Activated naive CD4-positive, alpha-beta T cell treated with anti-CD3 and anti-CD28 coated beads, Interleukin-2, amount 10 ng/mL, durations not matched to agents 7 days and 5 days (primary cell): ENCODE measurements at places on chromosomes 13 and 19.

GRCh38 chr13:71685072-71685471 lies 181.9 kb downstream of the DACH1 start:
- H3K4me1 ChIP-seq, result no peaks in the 10 kb centered on the region
- H3K4me3 ChIP-seq, result no peak overlapping the region

DNA sequence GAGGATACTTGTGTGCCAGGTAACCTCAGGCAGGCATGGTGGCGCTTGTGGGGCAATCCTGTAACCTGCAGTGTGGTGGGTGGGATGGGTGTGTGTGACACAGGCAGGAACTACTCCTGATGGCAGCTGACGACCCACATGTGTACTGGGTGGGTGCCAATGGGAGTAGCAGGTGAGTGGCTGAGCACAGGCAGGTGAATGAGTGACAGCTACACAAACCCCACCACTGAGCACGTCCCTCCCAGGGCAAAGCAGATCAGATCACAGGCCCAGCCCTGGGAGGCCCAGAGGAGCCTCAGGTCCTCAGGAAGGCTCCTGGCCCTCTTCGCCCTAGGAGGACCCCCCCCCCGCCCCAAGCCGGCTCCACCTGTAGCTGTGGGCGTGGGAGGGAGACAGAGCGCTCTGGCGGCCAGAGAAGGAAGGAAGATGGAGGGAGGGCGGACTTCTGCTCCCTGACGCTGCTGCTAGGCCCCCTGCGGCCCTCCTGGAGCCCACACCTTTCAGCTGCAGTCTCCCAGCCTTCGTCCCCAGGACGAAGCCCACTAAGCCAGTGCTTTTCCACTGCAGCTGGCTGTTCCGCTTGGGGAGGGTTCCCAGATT lies 1.3 kb upstream of the ZNF181 start:
- H3K4me3 ChIP-seq, result peak overlapping the region; percentile 58
- peaks cover 26% of the 10 kb centered on the region for H3K36me3 ChIP-seq
- peak overlapping the region; percentile 33 for H3K27ac ChIP-seq
- no peak for DNase-seq
- peaks cover 26% of the 10 kb centered on the region for H3K4me1 ChIP-seq

DNA sequence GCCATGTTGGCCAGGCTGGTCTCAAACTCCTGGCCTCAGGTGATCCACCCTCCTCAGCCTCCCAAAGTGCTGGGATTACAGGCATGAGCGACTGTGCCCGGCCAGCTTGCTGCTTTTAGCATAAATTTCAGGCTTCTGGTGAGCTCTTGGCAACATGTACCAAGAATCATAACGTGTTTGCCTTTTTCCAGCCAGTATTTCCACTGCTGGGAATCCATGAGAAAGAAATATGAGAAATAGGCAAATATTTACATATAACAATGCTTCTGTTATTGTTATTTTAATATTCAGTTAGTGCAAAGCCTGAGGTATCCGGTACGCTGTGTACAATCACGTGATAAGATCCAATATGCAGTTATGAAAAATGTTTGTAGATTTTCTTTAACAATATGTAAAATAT lies 29.2 kb upstream of the CERS4 start:
- no peak overlapping the region for H3K27ac ChIP-seq
- DNase-seq, result no peak
- H3K36me3 ChIP-seq, result no peaks in the 10 kb centered on the region
- H3K27me3 ChIP-seq, result peaks cover 5% of the 10 kb centered on the region
- peaks cover 18% of the 10 kb centered on the region for H3K4me1 ChIP-seq
- no peak overlapping the region for H3K4me3 ChIP-seq

GRCh38 chr13:43687038-43687437 lies 99.7 kb downstream of the ENOX1 start:
- peaks cover 3% of the 10 kb centered on the region for H3K27me3 ChIP-seq
- H3K27ac ChIP-seq, result no peak overlapping the region
- H3K4me1 ChIP-seq, result no peaks in the 10 kb centered on the region
- DNase-seq, result no peak

GRCh38 chr13:59879281-59879680 lies 284.4 kb downstream of the DIAPH3 start:
- H3K4me3 ChIP-seq, result no peak overlapping the region
- no peak overlapping the region for H3K27ac ChIP-seq
- peaks cover 10% of the 10 kb centered on the region for H3K36me3 ChIP-seq

GRCh38 chr19:37885392-37885791 lies 21.0 kb downstream of the WDR87 start:
- no peak for DNase-seq
- H3K27ac ChIP-seq, result no peak overlapping the region
- H3K36me3 ChIP-seq, result no peaks in the 10 kb centered on the region
- no peaks in the 10 kb centered on the region for H3K4me1 ChIP-seq
- no peaks in the 10 kb centered on the region for H3K27me3 ChIP-seq

- H3K36me3 ChIP-seq, result peaks cover 47% of the 10 kb centered on the region
- DNase-seq, result no peak
- no peaks in the 10 kb centered on the region for H3K27me3 ChIP-seq
- no peak overlapping the region for H3K4me3 ChIP-seq
- peaks cover 20% of the 10 kb centered on the region for H3K4me1 ChIP-seq
- H3K27ac ChIP-seq, result no peak overlapping the region
Measured at GRCh38 chr13:45352031-45352430, 11.0 kb upstream of the TPT1 start.

DNA sequence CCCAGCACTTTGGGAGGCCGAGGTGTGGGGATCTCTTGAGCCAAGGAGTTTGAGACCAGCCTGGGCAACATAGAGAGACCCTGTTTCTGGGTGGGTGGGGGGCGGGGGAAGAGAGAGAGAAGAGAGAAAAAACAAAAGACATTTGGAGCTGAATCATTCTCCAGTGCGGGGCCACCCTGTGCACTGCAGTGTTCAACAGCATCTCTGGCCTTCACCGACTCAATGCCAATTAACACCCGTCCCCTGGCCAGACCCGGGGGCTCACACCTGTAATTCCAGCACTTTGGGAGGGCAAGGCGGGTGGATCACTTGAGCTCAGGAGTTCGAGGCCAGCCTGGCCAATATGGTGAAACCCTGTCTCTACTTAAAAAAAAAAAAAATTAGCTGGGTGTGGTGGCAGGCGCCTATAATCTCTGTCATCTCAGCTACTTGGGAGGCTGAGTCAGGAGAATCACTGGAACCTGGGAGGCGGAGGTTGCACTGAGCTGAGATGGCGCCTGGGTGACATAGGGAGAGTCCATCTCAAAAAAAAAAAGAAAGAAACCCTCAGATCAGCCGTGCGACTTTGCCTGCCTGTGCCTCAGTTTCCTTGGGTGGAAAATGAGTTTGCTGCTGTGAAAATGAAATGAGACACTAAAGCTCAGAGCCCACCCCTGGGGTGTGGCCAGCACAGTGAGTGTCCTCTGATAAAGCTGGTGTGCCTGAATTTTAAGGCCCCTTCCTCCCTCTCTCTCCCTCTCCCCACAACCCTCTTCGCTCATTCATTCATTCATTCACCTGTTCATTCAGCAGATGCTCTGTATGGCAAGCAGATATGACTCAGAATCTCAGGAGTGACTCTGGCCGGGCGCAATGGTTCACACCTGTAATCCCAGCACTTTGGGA lies 6.4 kb downstream of the KLF2 start:
- peak overlapping the region; percentile 100 for H3K27ac ChIP-seq
- DNase-seq, result peak; percentile 59
- H3K36me3 ChIP-seq, result peaks cover 43% of the 10 kb centered on the region
- H3K27me3 ChIP-seq, result peaks cover 37% of the 10 kb centered on the region

- peaks cover 14% of the 10 kb centered on the region for H3K4me1 ChIP-seq
- no peaks in the 10 kb centered on the region for H3K27me3 ChIP-seq
- no peak overlapping the region for H3K27ac ChIP-seq
Measured at GRCh38 chr13:113650275-113650674, 7.7 kb downstream of the ATP4B start.

DNA sequence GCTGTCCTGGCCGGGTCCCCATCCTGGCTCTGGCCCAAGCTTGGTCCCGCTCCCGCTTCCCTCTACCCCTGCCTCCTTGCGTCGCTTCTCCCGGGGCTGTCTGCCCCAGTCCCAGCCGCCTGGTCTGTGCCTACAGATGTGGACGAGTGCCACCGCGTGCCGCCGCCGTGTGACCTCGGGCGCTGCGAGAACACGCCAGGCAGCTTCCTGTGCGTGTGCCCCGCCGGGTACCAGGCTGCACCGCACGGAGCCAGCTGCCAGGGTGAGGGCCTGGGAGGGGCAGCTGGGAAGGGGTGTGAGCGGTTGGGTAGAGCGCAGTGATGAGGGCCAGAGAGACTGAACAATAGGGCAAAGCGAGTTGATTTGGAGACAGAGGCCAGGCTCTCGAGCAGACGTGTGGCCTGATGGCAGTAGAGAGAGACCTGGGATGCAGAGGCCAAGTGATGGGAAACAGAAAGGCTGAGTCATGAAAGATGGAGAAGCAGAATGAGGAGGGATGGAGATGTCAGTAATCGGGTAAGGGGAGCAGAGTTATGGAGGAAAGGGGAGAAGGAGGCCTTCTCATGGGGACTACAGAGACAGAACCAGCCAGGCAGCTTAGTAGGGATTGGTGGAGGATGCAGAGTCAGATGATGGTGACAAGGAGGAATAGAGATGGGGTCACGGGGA lies 9.4 kb downstream of the LTBP4 start:
- H3K27ac ChIP-seq, result peak overlapping the region; percentile 87
- no peaks in the 10 kb centered on the region for H3K27me3 ChIP-seq
- peaks cover 10% of the 10 kb centered on the region for H3K36me3 ChIP-seq
- peak overlapping the region; percentile 75 for H3K4me3 ChIP-seq

GRCh38 chr19:45781214-45782161 lies 802 bp downstream of the DMPK start:
- H3K4me3 ChIP-seq, result no peak overlapping the region
- H3K4me1 ChIP-seq, result peaks cover 20% of the 10 kb centered on the region
- no peak overlapping the region for H3K27ac ChIP-seq
- peaks cover 7% of the 10 kb centered on the region for H3K36me3 ChIP-seq
- DNase-seq, result no peak

DNA sequence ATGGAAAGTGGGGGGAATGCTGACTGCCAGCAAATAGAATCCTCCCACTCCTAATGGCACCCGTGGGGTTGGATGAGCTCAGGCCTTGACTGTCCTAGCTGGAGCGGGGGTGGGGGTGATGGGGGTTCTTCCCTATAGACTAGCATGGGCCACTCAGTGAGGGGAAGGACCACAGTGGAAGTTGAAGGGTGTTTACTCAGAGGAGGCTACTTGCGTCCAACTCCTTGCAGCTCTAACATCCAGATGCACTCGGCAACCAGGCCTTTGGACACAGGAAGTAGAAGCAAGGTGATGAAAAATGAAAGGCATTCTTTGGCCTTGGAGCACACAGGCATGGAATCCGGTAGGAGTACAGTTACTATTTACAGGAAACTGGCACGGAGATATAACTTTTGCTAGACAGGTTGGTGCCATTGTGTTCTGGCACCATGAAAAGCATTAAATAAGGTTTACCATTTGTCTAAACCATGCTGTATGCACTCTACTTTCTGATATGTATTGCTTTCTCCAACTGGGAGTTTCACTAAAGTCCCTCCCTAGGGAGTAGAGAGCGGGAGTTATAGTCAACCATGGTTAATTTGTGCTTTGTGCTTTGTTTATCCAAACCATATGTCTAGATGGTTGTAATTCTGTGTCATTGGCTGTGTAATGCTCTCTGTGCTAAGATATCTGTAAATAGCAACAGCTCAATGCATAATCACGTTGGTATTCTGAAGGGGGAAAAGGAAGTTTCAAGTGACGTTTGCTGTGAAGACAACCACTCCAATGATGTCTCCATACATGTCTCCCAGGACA lies 125.3 kb downstream of the TSHZ3 start:
- H3K36me3 ChIP-seq, result peaks cover 7% of the 10 kb centered on the region
- no peak for DNase-seq
- H3K4me3 ChIP-seq, result no peak overlapping the region
- peaks cover 12% of the 10 kb centered on the region for H3K27me3 ChIP-seq
- peaks cover 22% of the 10 kb centered on the region for H3K4me1 ChIP-seq

DNA sequence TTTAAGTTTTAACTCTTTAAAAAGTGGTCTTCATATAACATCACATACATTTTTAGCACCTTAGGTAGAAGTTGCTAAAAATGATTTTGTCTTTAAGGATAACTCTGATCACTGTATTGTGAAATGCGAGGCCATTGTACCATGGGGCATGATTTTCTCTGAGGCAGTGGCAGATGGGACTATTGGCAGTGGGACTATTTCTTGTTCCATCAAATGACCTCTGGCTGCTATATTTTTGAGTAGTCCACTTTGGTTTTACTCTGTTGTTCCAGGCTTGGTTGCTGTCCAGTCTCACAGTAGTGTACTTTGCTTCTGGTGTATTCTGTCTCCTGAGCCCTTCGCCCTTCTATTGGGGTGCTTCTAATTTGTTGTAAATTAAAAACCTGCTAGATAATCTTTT lies 156.5 kb downstream of the ATP8A2 start:
- H3K4me3 ChIP-seq, result no peak overlapping the region
- no peaks in the 10 kb centered on the region for H3K4me1 ChIP-seq
- peaks cover 2% of the 10 kb centered on the region for H3K36me3 ChIP-seq

GRCh38 chr19:51357952-51358351 lies 8.2 kb downstream of the ETFB start:
- H3K4me3 ChIP-seq, result no peak overlapping the region
- peaks cover 51% of the 10 kb centered on the region for H3K4me1 ChIP-seq
- H3K36me3 ChIP-seq, result peaks cover 16% of the 10 kb centered on the region
- H3K27ac ChIP-seq, result no peak overlapping the region
- H3K27me3 ChIP-seq, result no peaks in the 10 kb centered on the region

GRCh38 chr19:49157445-49158224 lies at the start of gene TRPM4:
TSS of gene TRPM4 (plus strand) at chr19:49157792. CDS start at chr19:49157867, 75 bp downstream.
- peak within 1 kb of the TSS; percentile 49 for H3K4me3 ChIP-seq
- H3K4me1 ChIP-seq, result peaks cover 4% of the 10 kb centered on the region
- H3K36me3 ChIP-seq, result no peaks in the 10 kb centered on the region
- peak; percentile 73 for DNase-seq
- H3K27me3 ChIP-seq, result peaks cover 83% of the 10 kb centered on the region

GRCh38 chr13:102914339-102914930 lies 68.6 kb downstream of the ERCC5 start:
- H3K4me3 ChIP-seq, result no peak overlapping the region
- no peak overlapping the region for H3K27ac ChIP-seq
- no peaks in the 10 kb centered on the region for H3K4me1 ChIP-seq
- peaks cover 13% of the 10 kb centered on the region for H3K27me3 ChIP-seq

DNA sequence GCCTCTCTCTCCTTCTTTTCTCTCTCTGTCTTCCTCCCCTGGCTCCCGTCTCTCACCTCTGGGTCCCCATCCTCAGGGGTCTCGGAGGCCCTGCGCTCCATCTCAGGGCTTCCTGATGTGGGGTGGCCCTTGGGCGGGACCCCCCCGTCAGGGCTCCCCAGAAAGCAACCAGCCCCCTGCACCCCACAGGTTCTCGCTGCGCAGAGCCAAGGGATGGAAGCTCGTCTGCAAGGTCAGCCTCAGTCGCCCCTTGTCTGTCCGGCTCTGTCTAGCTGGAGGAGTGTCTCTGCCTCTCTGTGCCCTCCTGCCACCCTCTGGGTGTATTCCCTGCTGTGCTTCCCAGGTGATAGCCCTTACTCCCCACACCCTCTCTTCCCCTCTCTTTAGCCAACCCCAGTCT lies at the start of gene SBK3:
TSS of gene SBK3 (minus strand) at position 101 of the 400 bp plus-strand sequence. CDS start at position 101, 0 bp downstream.
- no peaks in the 10 kb centered on the region for H3K36me3 ChIP-seq
- H3K4me1 ChIP-seq, result no peaks in the 10 kb centered on the region
- H3K27me3 ChIP-seq, result peaks cover 31% of the 10 kb centered on the region
- H3K27ac ChIP-seq, result no peak within 1 kb of the TSS
- no peak for DNase-seq

DNA sequence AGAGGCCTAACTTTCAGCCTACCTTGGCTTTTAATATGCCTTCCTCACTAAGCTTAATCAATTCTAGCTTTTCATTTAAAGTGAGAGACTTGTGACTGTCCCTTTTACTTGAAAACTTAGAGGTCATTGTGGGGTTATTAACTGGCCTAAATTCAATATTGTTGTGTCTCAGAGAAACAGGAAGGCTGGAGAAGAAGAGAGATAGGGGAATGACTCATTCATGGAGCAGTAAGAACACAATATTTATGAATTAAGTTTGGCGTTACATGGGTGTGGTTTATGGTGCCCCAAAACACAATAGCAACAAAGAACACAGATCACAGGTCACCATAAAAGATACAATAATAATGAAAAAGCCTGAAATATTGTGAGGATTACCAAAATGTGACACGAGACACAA lies 612.1 kb downstream of the TBC1D4 start:
- H3K36me3 ChIP-seq, result no peaks in the 10 kb centered on the region
- no peak for DNase-seq
- H3K4me3 ChIP-seq, result no peak overlapping the region
- H3K4me1 ChIP-seq, result no peaks in the 10 kb centered on the region
- no peak overlapping the region for H3K27ac ChIP-seq
